ENCODE measurements at places on chromosomes 1 and 21. TPM values are rescaled to one million over a fixed set of nuclear protein-coding genes. Genes with fewer than 3 reads are reported as not detected.

KRTAP19-1 gene
- total RNA-seq, result not detected

DNA sequence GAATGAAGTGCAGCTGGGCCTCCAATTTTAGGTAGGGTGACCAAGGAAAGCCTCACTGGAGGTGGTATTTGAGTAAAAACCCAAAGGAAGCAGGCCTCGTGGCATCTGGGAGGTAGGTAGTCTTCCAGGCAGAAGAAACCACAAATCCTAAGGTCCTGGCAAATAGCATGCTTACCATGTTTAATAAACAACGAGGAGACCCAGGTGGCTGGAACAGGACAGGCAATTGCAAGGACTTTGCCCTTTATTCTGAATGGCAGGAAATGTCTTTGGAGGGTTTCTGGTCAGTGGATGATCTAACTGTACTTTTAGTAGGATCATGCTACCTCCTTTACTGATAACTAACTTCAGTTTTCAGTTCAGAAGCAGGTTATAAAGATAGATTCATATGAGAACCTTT is 52.2 kb downstream of the EPB41 start:
- H3K27me3 ChIP-seq, result no peaks in the 10 kb centered on the region
- no peaks in the 10 kb centered on the region for H3K4me1 ChIP-seq
- H3K36me3 ChIP-seq, result no peaks in the 10 kb centered on the region
- no peak overlapping the region for H3K4me3 ChIP-seq

GRCh38 chr1:202182040-202182877 is 11.3 kb upstream of the LGR6 start:
- peaks cover 5% of the 10 kb centered on the region for H3K4me1 ChIP-seq
- no peaks in the 10 kb centered on the region for H3K27me3 ChIP-seq
- DNase-seq, result no peak

- no peak for DNase-seq
- no peaks in the 10 kb centered on the region for H3K36me3 ChIP-seq
- no peak overlapping the region for H3K4me3 ChIP-seq
- H3K4me1 ChIP-seq, result no peaks in the 10 kb centered on the region
- H3K27me3 ChIP-seq, result no peaks in the 10 kb centered on the region
Measured at GRCh38 chr1:103371234-103371633, 154.3 kb upstream of the RNPC3 start.

GRCh38 chr1:222749927-222750326 is 12.9 kb downstream of the FAM177B start:
- H3K27ac ChIP-seq, result no peak overlapping the region
- no peak overlapping the region for H3K4me3 ChIP-seq
- H3K36me3 ChIP-seq, result no peaks in the 10 kb centered on the region
- DNase-seq, result no peak

Measured in H1 (cell line).